Osteoblast (primary cell): ENCODE measurements at places on chromosomes 7 and 10. TPM values are rescaled to one million over a fixed set of nuclear protein-coding genes. Genes with fewer than 3 reads are reported as not detected.

DNA sequence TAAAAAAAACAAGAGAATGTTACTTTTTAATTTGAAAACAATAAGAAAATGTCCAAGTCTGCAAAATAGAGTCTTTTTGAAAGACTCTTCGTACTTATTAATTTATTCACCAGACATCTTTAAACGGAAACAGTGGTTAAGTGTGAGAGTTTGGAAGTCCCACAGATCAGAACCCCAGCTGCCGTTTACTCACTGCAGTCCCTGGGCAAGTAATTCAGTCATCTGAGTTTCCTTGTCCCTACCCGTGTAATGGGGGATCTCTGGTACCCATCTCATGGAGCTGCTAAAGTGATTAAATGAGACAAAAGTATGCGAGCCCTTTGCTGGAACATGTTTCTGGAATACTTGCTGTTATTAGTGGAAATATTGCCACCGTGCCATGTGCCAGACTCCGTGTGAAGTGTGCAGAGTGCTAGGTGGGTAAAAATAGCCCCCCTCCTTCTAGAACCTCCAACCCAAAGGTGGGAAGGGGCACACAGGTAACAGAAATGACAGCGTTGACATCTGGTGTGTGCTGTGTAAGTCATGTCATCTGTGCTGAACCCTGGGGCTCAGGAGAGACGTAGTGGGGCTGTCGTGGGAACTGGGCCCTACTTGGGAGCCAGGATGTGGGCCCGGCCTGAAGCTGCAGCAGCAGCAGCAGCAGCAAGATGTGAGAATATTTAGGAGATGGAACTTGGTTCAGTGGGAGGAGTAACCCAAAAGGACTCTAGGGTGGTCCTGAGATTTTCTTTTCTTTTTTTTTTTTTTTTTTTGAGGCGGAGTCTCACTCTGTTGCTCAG lies 140.5 kb downstream of the CUX1 start:
- H3K27ac ChIP-seq = no peak overlapping the region
- H3K4me3 ChIP-seq = no peak overlapping the region
- H3K27me3 ChIP-seq = no peaks in the 10 kb centered on the region
- H3K4me1 ChIP-seq = peaks cover 12% of the 10 kb centered on the region
- H3K36me3 ChIP-seq = no peaks in the 10 kb centered on the region

Gene FASTK
- total RNA-seq = 87.6 and 95.2 TPM in 2 replicates

DNA sequence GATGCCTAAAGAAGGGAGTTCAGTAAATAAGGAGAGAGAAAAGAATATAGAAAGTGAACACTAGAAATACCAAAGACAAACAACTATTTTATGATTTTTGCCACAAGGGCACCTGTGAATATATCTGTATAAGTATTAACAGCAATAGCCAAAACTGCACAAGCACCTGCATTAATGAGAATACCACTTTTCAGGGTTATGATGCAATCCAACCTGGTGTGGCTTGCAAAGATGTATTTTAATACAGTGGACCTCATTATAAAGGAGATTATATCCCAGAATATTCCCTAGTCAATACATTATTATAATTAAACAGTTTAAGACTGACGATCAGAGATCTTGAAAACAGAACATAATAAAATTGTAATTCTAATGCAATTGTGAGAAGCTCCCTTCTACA lies 4.0 kb downstream of the BRAF start:
- H3K27ac ChIP-seq = no peak overlapping the region
- no peaks in the 10 kb centered on the region for H3K27me3 ChIP-seq
- H3K36me3 ChIP-seq = no peaks in the 10 kb centered on the region
- H3K4me1 ChIP-seq = peaks cover 16% of the 10 kb centered on the region

- no peaks in the 10 kb centered on the region for H3K27me3 ChIP-seq
- no peak for DNase-seq
- H3K4me1 ChIP-seq = no peaks in the 10 kb centered on the region
- no peak overlapping the region for H3K4me3 ChIP-seq
Measured at GRCh38 chr10:5827841-5828240, 14.6 kb upstream of the GDI2 start.

GRCh38 chr10:86728056-86728455 lies 28.4 kb upstream of the BMPR1A start:
- H3K4me1 ChIP-seq = no peaks in the 10 kb centered on the region
- DNase-seq = no peak
- no peak overlapping the region for H3K4me3 ChIP-seq
- no peaks in the 10 kb centered on the region for H3K36me3 ChIP-seq
- H3K27me3 ChIP-seq = no peaks in the 10 kb centered on the region

Gene PNLIPRP3
- total RNA-seq = 0.59 and 0.72 TPM in 2 replicates

Gene ZPBP
- total RNA-seq = not detected in 2 replicates

DNA sequence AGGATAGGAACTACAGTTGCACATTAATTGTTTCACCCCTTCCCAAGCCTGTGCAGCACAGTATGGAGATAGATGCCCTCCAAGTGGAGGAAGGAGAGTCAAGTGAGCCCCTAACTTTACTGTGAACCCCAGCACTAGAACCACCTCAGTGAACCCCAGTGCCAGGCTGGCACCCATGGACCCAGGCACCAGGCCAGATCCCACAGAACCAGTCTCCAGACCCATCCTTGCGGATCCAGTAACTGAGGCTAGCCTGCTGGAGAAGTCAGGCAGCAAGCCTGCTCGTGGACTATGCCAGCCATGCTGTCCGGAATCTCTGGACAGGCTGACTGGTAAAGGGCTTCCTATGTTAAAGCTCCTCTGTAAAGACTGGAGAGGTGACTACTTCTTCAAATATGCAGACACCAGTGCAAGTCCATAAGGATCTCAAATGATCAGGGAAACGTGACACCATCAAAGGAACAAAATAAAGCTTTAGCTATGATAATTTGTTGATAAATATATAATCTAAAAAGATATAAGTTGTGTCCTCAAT lies 27.7 kb downstream of the SHOC2 start:
- no peak overlapping the region for H3K4me3 ChIP-seq
- H3K4me1 ChIP-seq = peaks cover 28% of the 10 kb centered on the region
- no peak overlapping the region for H3K27ac ChIP-seq
- DNase-seq = no peak
- no peaks in the 10 kb centered on the region for H3K27me3 ChIP-seq

GRCh38 chr7:50812841-50813475 lies 30.3 kb upstream of the GRB10 start:
- no peak overlapping the region for H3K4me3 ChIP-seq
- peaks cover 4% of the 10 kb centered on the region for H3K4me1 ChIP-seq
- DNase-seq = peak; percentile 79
- H3K27me3 ChIP-seq = no peaks in the 10 kb centered on the region

DNA sequence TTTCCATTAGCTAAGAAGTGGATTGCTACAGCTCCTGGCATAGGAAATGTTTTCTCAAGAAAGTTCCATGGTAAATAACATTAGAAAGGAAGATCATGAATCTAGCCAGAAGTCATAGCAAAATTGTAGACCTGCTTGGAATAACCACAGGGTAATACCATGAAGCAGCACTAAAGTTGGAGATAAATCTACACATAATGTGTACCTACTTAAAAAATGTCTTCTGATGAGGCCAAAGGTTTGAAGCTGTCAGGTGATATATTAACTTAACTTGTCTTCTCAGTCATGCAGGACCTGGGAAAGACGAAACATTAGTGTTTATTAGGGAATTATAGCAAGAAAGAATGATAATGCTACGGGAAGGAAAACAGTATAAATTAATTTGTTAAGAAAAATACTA lies 6.3 kb downstream of the CISD1 start:
- H3K27ac ChIP-seq = peak overlapping the region; percentile 19
- H3K4me1 ChIP-seq = peaks cover 23% of the 10 kb centered on the region
- no peak overlapping the region for H3K4me3 ChIP-seq
- H3K36me3 ChIP-seq = peaks cover 7% of the 10 kb centered on the region

GRCh38 chr7:16242920-16243319 lies 178.4 kb downstream of the CRPPA start:
- no peaks in the 10 kb centered on the region for H3K4me1 ChIP-seq
- no peak overlapping the region for H3K27ac ChIP-seq
- no peak for DNase-seq

DNA sequence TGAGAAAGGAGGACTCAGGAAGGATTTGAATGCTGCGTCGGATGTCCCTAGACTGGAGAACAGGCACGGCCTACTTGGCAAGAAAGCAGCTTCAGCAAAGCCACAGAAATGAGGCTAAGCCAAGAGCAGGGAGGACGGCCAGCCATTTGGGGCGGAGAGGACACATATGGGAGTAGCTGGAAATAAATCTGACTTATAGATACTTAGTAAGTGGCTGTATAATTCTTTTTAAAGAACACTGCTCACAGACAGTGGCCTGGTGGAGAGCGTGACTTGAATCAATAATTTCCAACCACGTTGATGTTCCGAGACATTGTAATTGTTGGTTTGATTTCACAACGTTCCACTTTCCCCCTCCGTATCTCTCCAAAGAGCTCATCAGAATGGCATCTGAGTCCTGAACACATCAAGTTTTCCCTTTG lies 67.7 kb upstream of the JCAD start:
- no peaks in the 10 kb centered on the region for H3K27me3 ChIP-seq
- H3K36me3 ChIP-seq = no peaks in the 10 kb centered on the region
- peak overlapping the region; percentile 77 for H3K27ac ChIP-seq
- H3K4me1 ChIP-seq = peaks cover 13% of the 10 kb centered on the region
- H3K4me3 ChIP-seq = peak overlapping the region; percentile 27

DNA sequence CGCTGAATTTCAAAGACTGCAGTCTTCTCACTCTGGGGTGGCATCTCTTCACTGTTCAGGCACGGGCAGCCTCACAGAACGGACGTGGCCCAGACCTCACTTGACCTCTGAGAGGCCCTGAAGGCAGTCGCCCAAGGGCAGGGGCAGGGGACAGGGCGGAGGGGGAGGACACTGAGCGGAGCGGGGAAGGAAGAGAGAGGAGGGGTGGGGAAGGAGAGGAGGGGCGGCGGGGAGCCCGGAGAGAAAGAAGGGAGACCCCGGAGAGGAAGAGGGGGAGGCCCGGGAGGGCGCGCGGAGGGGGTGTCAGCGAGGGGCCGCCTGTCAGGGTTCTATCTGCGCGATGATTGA lies 58.7 kb upstream of the COMTD1 start:
- peak overlapping the region; percentile 77 for H3K4me3 ChIP-seq
- no peak for DNase-seq
- H3K27me3 ChIP-seq = no peaks in the 10 kb centered on the region
- H3K4me1 ChIP-seq = peaks cover 21% of the 10 kb centered on the region
- no peaks in the 10 kb centered on the region for H3K36me3 ChIP-seq

GRCh38 chr10:47451998-47452494 lies 31.9 kb downstream of the ANXA8 start:
- peaks cover 3% of the 10 kb centered on the region for H3K27me3 ChIP-seq
- H3K27ac ChIP-seq = no peak overlapping the region
- no peaks in the 10 kb centered on the region for H3K36me3 ChIP-seq

DNA sequence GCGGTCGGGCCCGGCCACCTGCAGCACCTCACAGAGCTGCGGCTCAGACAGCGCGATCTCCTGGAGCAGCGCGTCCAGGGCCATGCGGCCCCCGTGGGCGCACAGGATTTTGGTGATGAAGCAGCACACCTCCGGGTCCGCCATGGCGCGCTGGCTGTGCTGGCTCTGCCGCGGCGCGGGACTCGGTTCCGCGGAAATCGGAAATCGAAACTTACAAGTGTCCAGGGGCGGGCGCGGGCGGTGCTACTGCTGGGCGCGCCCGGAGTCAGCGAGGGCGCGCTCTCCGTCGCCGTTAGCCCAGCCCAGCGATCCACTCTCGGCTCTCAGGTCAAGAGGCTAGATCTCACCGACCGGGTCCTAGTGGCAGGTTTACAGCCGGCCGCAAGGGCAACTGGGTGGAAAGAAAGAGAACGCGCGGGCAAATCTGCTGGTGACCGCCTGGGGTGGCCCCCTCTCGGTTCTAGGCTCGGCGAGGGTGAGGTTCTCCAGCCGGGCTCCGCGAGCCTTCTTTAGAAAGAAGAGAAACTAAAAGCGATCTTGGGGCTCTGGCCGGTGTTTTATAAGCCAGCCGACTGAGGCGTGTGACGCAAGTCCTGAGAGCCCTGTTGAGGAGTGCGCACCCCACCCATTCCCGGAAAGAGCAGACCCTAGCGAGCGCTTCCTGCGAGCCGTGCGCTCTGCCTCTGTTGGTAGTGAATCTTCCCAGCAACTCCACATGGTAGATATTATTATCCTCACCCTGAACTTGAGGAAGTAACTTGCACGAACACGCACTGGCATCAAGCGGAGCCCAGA lies at the start of gene ZC3HAV1:
TSS of gene ZC3HAV1 (minus strand) at position 533 of the 795 bp plus-strand sequence. CDS start at position 144, 389 bp downstream.
- no peaks in the 10 kb centered on the region for H3K27me3 ChIP-seq
- H3K4me3 ChIP-seq = peak within 1 kb of the TSS; percentile 86
- no peaks in the 10 kb centered on the region for H3K36me3 ChIP-seq

Gene ELFN1
- total RNA-seq = 12.7 and 14.1 TPM in 2 replicates

DNA sequence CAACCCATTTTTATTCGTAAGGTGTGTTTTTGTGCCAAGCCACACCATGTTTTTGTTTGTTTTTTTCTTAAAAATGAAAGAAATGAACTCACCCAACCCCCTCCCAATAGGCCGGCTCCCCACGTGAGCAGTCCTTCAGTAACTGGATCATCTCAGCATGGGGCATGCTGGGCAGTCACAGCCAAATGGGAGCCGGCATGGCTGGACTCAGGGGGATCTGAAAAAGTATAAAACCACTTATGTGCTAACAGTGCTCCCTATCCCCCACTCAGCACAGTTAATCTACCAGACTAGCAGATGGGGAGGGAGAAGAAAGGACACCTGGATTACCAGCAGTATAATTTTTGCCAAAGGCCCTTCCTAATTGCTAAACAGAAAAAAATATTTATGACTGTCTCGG lies 39.3 kb downstream of the BAZ1B start:
- H3K27me3 ChIP-seq = no peaks in the 10 kb centered on the region
- peaks cover 55% of the 10 kb centered on the region for H3K36me3 ChIP-seq
- no peak overlapping the region for H3K27ac ChIP-seq
- H3K4me3 ChIP-seq = no peak overlapping the region

DNA sequence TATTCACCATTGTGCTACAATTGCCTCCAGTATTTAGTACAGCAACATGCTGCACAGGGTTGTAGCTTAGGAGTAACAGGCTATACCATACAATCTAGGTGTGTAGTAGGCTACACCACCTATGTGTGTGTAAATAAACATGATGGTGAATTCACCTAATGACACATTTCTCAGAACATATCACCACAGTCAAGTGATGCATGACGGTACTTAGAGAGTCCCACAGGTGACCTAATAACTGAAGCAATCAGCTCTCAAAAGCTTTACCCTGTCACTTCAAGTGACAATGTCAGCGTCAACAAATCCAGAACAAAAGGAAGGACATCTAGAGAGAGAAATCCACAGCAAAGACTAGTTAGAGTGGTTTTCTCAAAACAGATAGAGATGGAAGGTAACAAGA lies 38.8 kb downstream of the CCNJ start:
- no peaks in the 10 kb centered on the region for H3K36me3 ChIP-seq
- no peaks in the 10 kb centered on the region for H3K27me3 ChIP-seq
- H3K27ac ChIP-seq = no peak overlapping the region

DNA sequence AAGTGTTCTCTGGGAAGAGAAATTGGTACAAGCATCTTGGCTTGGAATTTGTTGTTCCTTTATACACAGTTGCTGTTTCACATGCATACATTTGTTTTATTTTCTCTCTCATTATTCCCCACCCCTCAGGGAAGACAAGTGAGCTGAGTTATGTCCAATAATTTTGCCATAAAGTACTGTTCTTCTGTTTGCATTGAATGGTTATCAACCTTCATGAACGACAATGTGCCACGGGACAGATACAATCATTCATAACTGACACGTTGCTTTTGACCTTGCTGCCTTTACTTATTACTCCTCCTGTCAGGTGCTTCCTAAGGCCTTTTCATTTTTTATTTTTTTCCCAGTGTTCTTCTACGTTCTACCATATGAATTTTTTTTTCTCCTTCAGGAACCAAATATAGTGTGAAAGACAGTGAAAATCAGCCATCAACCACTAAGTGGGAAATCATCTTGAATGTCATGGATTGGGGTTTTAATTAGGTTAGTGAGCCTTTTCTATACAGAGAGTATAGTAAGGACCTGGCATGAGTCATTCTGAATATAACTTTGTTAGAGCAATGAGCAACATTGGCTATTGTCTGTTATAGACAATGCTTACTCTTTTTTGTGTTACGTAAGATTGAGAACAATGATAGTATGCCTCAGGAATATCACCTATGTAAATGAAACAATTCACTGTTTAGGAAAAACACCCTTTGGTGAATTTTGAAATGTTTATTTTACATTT lies 383.2 kb downstream of the MALRD1 start:
- no peak for DNase-seq
- no peaks in the 10 kb centered on the region for H3K27me3 ChIP-seq
- no peaks in the 10 kb centered on the region for H3K36me3 ChIP-seq
